ENCODE measurements at places on chromosomes 13 and 19.

DNA sequence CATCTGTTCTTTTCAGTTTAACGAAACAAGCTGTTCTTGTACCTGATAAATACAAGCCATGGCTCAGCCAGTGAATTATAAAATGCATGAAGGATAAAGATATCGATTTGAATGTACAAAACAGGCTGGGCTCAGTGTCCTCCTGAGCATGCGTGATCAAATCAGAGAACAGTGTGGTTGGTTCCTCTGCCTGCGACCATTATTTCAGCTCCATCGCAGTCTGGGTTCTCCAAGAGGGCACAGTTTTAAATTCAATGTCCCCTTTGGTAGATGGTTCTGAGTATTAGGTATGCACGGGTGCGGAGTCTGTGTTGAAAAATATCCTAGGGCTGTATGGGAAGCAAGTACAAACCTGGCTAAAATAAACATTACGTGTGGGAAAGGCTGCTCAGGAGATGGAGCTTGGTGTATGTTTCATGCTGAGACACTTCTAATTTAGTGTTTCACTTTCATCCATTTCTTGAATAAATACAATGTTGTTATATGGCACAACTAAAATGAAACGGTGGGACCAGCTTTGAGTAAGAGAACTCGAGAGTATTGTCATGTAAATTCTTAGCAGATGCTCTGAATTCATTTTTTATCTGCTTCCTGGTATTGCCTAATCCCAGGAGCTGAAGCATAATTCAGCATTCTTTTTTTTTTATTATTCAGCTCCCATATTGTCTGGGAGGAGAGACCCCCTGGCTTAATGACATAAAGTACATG lies 458.7 kb downstream of the MYO16 start:
- no peak for DNase-seq

DNA sequence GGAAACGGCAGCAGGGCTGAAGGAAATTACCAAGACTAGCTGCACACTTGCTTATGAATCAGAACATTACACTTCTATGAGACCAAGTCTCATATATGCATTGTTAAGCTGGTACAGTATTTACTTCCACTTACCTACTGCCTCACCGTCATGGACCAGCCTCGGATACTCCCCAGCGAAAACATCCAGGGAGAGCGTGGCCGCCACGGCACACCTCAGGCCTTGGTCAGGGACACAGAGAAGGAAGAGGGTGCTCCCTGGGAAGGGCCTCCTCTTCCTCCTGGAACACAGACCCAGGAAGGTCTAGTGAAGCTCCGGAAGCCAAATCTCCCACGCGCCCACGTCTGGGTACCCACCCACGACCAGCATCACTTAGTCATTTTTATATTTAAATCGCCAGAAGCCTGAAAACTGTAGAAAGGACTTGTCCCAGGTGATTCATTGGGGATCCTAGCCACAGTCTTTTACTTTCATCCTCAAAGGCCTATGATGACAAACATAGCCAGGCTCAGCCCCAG lies 24.4 kb upstream of the MTIF3 start:
- no peak for DNase-seq

- no peak for DNase-seq
Measured at GRCh38 chr19:23774524-23774971, 15.9 kb upstream of the ZNF681 start.

GRCh38 chr19:56750658-56751057 lies 79.1 kb upstream of the ZNF835 start:
- no peak for DNase-seq

DNA sequence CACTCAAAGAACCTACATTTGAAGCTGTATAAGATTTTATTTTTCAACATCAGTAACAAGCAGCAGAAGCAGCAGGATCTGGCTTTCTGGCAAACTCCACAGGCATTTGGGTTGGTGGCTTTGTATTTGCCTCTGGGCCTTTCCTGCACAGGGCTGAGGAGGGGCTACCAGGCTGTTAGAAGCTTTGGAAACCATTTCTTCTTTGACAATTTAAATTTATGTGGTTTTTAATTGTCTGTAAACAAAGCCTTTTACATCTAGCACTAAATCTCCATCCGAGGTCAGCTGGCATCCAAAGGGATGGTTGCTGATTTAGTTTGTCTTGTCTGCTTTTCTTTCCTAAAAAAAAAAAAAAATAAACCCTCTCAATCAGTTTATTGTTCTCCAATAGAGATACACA lies 127.5 kb upstream of the OBI1 start:
- no peak for DNase-seq

DNA sequence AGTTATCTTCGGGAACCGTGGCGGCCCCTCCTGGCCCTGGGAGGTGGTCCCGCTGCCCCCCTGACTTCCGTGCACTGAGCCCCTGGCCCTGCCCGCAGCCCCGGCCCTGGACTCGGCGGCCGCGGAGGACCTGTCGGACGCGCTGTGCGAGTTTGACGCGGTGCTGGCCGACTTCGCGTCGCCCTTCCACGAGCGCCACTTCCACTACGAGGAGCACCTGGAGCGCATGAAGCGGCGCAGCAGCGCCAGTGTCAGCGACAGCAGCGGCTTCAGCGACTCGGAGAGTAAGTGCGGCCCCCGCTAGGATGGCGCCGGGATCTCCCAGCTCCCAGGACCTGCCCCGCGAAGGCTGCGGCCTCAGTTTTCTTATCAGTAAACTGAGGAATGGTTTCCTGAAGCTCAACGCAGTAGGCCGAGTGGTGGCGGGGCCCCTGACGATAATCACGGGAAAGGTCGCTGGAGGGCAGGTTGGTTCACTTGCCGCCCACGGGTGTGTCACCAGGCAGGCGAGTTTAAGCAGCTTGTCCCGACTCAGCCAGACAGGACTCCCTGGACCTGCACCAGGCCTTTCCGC lies 924 bp downstream of the RGCC start:
- DNase-seq = peak; percentile 46

- DNase-seq = peak; percentile 47
Measured at GRCh38 chr13:97344265-97345175, 89.4 kb upstream of the RAP2A start.

GRCh38 chr19:35901854-35902661 lies at the start of gene HCST:
Gene HCST (plus strand): TSS chr19:35902529. CDS start chr19:35902594, 65 bp downstream.
- peak; percentile 92 for DNase-seq

DNA sequence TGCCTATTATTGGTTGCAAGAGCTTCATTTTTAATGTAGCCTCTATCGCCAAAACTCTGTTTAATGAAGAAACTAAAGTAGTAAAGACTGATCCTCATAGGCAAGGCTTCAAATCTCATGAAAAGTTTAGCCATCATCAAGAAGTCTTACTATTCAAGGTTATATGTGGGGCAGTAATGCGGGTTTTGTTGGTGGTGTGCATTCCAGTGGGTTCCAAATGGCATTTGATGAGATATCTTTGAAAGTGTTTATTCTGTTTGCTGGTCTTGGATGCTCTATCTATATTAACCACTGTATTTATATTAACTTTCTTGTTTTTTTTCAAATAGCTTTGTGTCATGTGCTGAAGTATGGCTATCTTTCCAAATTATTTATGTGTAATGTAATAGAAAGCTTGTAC lies 72.2 kb downstream of the SERTM1 start:
- DNase-seq = no peak

- DNase-seq = no peak
Measured at GRCh38 chr19:1285737-1286360, at the start of gene EFNA2. Gene EFNA2 (plus strand): TSS chr19:1285873. CDS start chr19:1286169, 296 bp downstream.

DNA sequence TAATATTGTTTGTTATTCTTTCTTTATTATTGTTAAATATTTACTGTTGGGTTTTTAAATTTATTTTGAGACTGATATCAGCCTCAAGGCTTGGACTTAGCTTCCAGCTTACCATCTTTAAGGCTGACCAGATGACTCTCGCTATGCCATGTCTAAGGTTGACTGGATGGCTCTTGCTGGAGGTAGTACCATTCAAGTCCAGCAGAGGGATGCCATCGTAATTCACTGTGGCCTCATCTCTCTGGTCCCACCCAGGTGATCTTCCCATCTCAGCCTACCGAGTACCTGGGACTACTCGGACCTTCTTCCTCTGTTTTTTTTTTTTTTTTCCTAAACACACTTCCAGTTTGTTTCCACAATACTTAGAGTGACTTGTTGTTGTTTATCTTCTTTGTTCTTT lies 41.7 kb upstream of the ZNF91 start:
- no peak for DNase-seq

DNA sequence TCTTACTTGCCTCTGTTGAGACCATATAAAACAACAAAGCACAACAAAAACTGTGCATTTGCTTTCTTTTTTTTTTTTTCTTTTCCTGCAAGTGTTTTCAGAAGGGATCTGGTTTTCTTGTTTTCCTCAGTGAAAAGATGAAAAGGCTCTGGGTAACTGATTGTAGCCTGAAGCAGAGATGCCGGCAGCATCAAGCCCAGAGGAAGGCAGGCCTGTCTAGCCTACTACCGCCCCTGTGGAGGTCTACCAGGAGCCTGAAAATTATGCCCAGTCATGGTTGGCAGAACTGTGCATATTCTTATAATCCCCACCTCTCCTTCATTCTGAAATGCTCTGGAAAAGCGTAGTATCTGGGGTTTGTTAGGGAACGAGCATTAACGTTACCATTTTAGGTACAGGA lies 32.6 kb upstream of the MEDAG start:
- DNase-seq = no peak

DNA sequence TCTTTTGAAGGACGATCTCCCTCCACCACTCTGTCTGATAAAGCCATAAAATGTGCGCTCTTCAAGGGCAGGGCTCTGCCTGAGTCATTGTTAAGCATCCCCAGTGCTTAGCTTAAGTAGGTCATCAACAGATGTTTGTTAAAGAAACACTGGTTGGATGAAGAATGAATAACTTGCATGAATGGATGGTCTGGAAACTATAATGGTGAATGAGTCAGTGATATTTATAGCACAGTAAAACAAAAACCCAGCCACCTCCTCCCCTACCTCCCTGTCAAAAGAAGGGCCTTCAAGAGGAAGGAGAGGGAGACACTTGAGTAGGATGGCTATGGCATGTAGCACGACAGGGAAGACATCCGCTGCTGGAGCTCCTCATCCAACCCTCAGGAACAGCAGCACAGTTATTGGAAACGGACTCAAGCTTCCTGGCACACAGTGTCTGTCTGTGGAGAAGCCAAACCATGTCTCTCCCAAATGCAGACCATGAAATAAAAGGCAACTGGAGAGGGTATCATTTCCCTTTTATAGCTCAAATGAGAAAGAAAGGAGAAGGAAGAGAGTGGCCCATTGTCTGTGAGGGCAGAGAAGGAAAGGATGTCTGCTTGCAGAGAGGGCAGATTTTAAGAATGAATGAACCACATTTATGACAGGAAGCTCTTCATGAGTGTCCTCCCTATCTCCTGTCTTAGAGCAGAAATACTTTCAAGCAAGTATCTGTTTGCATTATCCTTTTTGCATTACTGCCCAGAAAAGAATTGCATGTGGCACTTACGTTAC lies 183.5 kb upstream of the UBL3 start:
- peak; percentile 26 for DNase-seq

- peak; percentile 6 for DNase-seq
Measured at GRCh38 chr13:64529874-64530485, 2700.2 kb downstream of the PCDH9 start.

DNA sequence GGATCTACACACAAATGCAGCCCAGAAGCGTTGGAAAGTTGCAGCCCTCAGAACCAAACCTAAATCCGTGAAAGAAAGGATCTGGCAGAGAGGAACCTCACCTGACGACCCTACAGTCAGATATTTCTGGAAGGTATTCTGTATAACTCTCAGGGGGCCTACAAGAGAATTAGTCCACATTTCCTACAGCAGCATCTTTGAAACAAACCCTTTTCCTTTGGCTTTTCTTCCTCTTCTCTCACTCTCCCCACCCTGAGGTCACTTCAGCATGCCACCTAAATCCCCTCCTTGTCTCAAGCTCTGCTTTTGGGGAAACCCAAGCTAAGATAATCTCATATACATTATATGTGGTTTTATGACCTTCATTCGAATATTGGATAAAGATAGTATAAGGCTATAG lies 719.0 kb upstream of the MIR17HG start:
- DNase-seq = no peak

- DNase-seq = no peak
Measured at GRCh38 chr13:20121159-20121525, 39.7 kb downstream of the GJA3 start.

DNA sequence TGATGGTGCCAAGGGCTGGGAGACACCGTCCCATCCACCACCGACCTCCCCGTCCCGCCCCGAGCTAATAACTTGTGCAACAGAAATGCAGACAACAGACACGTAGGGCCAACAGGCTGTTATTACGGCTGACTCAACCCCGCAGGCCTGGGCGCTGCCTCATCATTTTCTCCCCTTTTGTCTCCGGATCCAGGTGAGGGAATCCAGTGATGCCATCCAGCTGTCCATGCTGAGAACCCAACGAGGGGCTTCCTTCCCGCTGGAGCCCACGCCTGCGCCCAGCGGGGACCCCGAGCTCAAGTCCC lies 6.4 kb upstream of the DIRAS1 start:
- no peak for DNase-seq

DNA sequence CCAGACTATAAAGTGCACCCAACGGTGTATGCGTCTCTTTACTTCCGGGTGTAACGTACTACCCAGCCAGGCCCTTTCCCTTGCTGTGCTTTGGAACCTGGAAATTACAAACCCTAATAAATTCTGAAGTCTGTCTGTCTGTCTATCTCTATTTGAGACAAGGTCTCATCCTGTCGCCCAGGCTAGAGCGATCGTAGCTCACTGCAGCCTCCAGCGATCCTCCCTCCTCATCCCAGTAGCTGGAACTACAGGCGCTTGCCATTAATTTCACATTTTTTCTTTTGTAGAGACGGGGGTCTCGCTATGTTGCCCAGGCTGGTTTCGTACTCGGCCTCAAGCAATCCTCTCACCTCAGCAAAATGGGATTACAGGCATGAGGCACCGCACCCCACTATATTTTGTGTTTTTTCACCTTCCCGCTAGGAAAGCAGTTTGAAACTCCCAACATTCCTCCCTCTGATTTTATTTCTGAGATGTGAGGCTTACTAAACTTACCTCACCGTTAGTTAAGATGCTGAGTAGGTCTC lies 469 bp upstream of the RNF6 start:
- peak; percentile 68 for DNase-seq

DNA sequence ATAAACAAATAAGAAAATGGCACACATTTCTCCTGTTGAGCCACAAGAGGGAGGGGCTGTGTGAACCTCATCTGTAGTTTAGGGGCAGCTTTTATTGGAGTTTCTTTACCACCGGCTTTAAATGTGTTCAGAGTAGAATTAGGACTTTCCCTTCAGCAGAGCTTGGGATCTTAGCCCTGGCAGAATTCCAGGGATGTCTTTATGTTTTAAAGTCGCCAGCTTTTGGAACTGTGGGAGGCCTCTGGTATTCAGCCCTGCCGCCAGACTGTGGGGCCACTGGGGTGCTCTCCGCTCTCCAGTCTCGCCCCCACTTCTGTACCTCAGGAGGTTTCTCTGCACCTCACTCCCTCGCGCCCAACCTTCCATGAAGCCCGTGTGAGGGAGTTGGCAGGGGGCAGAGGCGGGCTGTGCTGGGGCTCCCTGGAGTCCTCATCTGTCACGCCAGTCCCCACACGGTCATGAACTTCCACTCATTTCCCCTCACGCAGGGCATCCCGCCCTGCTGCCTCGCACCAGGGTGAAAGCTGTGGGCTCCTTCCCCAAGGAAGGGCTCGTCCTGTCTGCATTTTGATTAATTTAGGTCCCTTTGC lies 31.5 kb downstream of the CCDC8 start:
- DNase-seq = no peak

Measured in Kasumi-1 (cell line).